ENCODE measurements at places on chromosomes 3 and 15.

GRCh38 chr3:12131351-12132090 is 27.2 kb downstream of the TIMP4 start:
- H3K4me1 ChIP-seq: no peaks in the 10 kb centered on the region
- no peaks in the 10 kb centered on the region for H3K27me3 ChIP-seq
- no peaks in the 10 kb centered on the region for H3K36me3 ChIP-seq
- DNase-seq: no peak
- no peak overlapping the region for H3K4me3 ChIP-seq
- no peak overlapping the region for H3K27ac ChIP-seq

GRCh38 chr3:175082631-175083030 is 223.5 kb downstream of the NAALADL2 start:
- H3K36me3 ChIP-seq: no peaks in the 10 kb centered on the region
- no peaks in the 10 kb centered on the region for H3K27me3 ChIP-seq
- no peak overlapping the region for H3K27ac ChIP-seq
- H3K4me3 ChIP-seq: no peak overlapping the region

DNA sequence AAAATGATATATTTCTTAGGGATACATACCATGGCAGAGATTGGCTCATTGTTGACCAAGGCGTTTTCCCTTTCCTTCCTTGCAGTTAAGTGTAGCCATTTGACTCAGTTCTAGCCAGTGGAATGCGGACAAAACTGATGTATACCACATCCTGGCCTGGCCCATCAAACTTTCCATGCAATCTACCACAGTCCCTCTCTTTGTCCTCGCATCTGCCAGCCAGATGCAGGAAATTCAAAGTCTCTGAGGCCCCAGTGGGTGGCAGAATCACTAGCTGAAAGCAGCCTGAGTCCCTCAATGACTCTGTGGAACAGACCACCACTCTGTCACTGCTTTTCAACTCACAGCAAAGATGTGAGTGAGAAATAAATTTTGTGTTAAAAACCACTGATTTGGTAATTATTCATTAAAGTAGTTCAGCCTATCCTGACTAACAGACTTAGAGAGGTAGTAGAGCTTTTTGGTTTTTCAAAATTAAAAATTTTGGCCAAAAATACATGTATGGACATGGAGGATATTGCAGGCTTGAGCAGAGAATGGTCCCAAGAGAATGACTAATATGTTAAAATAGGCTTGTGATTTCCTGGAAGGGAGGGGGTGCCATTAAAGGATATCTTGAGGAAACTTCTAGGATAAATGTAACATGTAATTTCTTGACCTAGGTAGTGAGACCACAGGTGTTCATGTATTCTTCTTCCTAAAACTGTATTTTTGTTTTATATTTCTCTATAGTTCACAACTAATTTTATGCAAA is 10.9 kb downstream of the LRRFIP2 start:
- H3K36me3 ChIP-seq: peaks cover 9% of the 10 kb centered on the region
- no peaks in the 10 kb centered on the region for H3K27me3 ChIP-seq
- H3K4me1 ChIP-seq: peaks cover 15% of the 10 kb centered on the region
- no peak for DNase-seq
- no peak overlapping the region for H3K4me3 ChIP-seq

DNA sequence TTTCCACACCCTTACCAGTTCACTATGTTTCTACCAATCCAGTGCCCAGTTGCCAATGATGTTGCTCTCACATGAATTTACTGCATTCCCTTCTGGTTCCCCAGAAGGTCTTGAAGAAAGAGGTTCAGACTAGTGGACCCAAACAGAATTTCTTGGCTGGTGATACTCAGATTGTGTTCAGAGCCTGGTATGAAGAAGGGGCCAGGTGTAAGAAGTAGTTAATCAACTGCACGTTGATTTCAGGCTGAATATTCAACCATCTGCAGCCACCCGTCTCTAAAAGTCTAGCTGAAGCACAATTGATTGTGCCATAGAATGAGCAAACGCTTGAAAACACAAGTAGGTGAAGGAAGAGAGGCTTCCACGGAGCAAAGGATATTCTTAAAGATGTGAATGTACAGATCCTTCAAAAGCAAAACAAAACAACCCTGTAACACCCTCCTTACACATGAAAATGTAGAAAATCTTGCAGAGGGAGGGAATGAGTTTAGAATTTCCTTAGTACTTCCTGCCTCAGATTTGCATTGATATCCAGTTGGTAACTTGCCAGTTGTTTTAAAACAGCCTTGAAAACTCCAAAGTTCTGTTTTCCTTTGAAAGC is 4.7 kb downstream of the RBMS3 start:
- H3K27me3 ChIP-seq: no peaks in the 10 kb centered on the region
- no peak overlapping the region for H3K4me3 ChIP-seq
- H3K36me3 ChIP-seq: no peaks in the 10 kb centered on the region
- H3K27ac ChIP-seq: peak overlapping the region; percentile 48

DNA sequence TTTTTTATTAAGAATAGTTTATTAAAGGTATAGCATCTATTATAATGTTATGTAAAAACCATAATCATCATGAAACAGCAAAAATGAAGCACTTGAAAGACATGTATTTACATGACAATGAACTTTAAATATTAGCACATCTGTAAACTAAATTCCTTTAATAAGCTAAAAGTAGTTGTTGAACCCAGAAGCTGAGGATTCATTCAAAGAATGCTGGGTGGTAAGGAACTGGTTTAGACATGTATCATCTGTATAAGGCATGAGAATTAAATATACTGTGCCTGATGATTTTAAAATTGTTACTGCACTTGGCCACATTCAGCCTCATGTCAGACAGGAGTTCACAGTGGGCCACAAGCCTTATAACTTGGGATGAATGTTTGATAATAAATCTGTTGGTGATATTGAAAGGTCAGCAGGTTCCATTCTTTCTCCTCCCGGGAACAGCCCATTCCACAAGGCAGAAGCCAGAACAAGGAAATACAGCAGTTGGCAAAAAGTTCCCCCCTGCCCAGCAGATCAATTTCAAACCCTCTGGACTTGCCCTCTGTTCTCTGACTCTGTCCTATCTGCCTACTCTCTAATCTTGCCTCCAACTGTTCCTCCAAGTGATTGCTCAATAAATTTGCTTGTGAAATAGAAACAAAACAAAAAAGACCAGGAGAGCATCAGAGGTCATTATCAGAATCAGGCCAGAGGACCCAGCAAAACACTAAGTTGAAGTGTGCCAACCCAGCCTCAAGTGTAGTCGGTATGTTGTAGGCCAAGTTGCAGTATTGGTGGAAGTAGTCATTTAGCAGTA is 49.8 kb upstream of the TEX264 start:
- DNase-seq: no peak
- H3K4me3 ChIP-seq: no peak overlapping the region
- H3K27me3 ChIP-seq: no peaks in the 10 kb centered on the region
- H3K36me3 ChIP-seq: no peaks in the 10 kb centered on the region

DNA sequence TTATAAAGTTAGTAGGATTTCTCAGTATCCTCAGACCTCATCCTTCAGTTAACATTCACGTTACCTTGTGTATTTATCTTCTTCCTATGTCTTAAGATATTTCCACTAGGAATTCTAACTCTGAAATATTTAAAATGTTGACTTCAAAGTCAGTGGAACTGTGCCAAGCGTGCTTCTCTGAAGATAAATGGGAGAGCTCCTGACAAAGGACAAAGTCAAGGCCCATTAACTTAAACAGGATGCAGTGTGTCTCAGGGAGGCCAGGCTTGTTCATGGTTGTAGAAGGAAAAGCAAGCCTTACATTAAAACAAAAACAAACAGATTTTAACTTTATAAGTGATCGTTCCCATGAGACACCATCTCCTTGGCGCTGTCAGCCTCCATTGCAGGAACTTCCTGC is 41.5 kb downstream of the ABHD17C start:
- DNase-seq: no peak
- peaks cover 67% of the 10 kb centered on the region for H3K4me1 ChIP-seq
- no peaks in the 10 kb centered on the region for H3K27me3 ChIP-seq
- peak overlapping the region; percentile 73 for H3K27ac ChIP-seq

DNA sequence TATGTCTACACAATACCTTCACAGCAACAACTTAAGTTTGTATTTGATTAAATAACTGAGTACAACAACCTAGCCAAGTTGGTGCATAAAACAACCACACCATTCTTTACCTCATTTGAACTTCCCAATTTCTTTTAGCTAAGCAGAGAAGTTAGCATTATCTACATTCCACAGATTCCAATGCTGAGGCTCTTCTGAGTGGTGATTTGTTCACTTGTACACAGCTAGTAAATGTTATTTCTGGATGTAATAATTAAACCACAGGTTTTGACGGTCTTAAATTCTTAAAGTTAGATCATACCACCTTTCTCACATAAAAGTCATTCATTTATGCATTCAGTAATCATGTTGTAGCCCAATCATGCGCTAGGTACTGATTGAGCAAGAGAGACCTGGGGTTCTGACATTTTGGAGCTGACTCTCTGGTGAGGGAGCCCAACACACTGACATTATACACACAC is 102.5 kb downstream of the SST start:
- H3K4me3 ChIP-seq: no peak overlapping the region
- DNase-seq: no peak
- no peaks in the 10 kb centered on the region for H3K4me1 ChIP-seq

Data from spleen (tissue), 13 donors.